ENCODE measurements at places on chromosomes 2 and 18. TPM values are rescaled to one million over a fixed set of nuclear protein-coding genes. Genes with fewer than 3 reads are reported as not detected.
A peak's percentile ranks its signal among the peaks of the same experiment; 100 is the strongest.

The PTPRM gene
- 27.9 TPM for total RNA-seq

The PSMA8 gene
- total RNA-seq, result not detected

GRCh38 chr18:53605198-53605597 lies 619.3 kb downstream of the MBD2 start:
- DNase-seq, result no peak

The AQP12A gene
- not detected for total RNA-seq

The EHBP1 gene
- 48.8 TPM for total RNA-seq

The RAPGEF4 gene
- total RNA-seq, result not detected

DNA sequence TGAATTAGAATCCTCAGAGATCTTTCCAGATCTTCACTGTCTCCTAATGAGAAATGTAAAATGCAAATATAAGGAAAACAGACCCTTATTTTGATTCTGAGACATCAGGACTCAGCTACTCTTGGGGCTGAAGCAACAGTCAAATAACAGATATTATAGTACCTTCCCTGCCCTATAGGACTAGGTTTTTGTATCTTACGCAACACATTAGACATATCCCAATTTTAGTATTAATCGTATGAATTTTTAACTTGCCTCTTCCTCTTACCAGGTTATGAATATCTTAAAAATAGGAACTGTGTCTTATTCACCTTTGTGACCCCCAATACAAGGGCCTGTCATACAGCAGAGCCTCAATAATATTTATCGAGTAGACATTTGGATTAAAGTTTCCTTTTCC lies 12.0 kb upstream of the SLC25A52 start:
- DNase-seq, result no peak

DNA sequence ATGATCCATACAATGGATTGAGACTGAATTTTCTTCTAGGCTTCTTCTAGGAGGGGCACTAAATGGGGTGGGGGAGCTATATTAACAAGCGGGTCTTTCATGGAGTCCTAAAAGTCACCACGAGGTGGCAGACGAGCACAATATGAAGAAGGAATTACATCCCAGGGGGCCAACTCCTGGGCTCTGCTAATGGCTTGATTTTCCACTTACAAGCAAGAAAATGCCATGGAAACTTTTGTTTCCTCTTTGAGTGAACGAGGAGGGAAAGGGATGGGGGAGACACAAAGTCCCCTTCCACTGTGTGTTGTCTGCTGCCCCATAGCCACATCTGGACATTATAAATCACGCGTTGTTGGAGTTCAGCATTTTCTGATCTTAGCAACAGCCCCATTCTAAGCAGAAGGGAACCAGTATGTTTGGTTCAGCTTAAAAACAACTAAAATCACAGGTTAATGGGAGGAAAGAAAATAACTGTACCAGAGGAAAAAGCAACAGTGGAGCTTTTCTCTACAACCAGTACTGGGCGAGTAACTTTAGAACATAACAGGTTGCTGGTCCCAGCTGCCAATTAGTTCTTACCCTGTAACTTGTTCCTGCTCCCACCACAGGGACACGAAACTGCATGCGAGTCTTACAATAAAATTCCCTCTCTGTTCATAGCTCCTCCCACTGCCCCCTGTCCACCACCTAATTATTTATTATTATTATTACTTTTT lies 285.0 kb upstream of the PARD3B start:
- peak; percentile 48 for DNase-seq

DNA sequence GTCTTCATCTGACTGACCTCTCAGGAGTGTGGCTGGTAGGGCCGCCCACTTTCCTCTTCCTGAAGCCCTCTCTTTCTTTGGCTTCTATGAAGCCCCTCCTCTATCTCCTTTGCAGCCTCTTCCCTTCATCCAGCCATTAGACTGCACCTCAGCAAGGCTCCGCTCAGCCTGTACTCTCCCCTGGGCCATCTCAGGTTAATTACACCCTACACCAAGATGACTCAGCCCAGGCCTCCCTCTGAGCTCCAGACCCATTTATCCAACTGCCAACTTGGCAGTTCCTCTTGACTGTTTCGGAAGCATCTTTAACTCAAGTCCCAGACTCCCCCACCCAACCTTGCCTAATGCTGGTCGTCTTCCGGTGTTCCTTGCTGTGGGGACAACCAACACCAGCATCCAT lies 5.8 kb upstream of the WNT6 start:
- DNase-seq, result no peak

DNA sequence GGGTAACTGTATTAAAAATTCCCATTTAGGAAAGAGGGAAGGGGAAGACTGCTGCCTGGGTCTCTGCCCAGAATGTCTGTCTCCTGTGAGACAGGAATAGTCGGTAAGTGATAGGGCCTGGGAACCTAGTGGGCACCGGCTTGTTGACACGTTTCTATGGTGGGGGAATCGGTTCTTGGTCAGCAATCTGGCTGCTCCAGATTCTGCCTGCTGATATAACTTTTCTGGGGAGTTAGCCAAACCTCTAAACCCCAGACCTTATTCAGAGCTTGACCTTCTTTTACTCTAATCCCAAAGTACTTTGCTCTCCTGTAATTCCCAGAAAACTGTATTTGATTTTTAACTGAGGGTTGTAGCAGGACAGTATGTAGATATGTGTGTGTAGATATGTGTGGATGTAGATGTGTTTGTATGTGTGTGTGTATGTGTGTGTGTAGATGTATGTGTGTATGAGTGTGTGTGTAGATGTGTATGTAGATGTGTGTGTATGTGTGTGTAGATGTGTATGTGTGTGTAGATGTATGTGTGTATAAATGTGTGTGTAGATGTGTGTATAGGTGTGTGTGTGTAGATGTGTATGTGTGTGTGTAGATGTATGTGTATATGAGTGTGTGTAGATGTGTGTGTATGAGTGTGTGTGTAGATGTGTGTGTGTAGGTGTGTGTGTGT lies 61.8 kb upstream of the TXNDC2 start:
- no peak for DNase-seq

GRCh38 chr2:85963068-85963467 lies 74.3 kb upstream of the ST3GAL5 start:
- DNase-seq, result no peak

DNA sequence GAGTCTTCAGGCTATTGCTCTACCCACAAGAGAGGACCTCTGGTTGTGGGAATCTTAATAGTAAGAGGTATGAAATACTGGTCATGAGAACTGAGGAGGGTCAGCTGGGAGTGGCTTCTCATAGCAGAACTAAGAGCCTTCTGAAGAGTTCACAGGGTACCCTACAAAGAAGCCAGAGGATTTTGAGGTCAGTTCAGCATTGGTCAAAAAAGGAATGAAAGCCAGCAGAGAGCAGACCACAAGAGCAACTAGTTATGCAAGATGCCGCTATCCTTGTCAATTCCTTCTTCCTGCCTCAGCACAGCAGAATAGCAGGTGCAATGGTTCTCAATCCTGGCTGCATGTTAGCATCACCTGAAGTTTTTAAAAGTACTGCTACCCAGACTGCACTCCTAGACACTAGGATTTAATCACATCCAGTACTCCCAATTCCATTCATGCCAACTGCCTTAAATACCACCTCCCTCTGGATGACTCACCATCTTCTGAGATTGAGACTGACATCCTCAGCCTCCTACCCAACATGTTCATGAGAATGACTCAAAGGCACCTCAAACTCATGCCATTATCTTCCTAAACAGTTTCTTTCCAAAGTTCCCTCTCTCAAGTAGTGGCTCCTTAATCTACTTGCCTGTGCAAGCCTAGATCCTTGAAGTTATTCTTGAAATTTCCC lies 81.0 kb upstream of the RBMS1 start:
- DNase-seq, result no peak

GRCh38 chr18:35141567-35142274 lies 99.1 kb upstream of the ZNF397 start:
- DNase-seq, result no peak

DNA sequence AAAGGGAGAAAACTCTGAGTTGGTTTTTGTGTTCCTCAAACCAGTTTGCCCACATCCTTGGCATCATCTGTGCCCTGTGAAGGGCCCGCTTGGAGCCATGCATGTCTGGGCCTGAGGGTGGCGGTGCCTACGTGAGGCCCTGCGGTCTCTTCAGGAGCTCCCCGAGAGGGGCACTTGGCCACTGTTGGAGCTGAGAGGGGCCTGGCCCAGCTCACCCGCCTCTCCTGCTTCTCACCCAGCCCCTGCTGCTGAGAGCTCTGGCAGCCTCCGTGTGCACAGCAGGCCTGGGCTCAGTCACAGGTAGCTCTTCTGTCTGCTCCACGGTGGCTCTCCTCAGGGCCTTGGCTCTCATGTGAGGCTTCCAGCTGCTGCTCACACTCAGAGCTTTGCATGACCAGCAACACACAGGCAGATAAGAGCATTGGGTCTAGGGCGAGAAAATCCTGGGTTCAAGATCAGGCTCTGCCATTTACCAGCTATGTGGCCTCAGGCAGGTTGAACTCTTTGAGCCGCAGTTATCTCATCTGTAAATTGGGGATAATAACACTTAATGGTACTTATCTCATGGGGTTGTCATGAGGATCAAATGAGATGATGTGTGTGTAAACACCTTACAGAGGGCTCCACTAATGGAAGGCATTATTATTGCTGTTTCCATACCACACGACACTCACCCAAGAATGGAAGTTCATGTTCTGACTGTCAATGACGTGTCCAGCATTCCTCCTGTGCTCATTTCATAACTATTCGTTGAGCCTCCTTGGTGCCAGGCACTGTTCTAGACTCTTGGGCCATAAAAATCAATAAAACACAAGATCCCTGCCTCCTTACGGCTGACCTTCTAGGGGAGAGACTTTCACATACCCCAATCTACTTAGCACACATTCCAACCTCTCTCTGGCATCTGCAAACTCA lies 41.6 kb upstream of the PLB1 start:
- DNase-seq, result no peak

DNA sequence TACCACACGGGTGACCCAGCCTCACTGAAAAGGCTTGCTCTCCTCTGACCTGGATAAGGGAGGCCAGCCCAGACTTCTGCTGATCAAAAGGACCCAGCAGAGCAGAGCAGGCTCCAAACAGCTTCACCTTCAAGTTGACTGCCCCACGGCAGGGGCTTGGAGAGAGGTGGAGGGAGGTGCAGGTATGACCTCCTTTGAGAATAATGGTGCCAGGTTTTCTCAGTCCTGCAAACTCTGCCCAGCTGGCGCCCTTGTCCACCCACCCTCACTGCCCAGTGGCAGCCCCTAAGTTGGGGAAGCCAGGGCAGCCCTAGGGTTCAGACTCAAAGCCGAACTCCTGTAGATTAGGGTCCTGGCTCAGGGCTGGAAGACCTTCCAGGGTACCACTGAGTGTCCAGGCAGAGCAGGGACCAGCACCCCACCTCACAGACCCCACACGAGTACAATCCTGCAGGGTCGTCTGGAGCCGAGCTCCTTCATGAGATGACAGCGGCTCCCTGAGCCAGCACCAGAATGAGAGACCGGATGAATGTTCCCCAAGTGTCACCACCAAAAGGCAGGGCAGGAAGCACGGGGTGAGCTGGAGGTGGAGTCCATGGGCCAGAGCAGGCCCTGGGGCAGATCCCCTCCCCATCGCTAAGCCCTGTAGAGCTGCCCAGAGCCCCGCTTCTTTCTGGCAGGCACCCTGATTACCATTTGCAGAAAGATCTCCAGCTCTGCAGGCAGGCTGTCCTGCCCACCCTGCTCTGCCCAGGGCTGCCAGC lies 3.6 kb upstream of the GPC1 start:
- peak; percentile 5 for DNase-seq

The CNDP1 gene
- not detected for total RNA-seq

DNA sequence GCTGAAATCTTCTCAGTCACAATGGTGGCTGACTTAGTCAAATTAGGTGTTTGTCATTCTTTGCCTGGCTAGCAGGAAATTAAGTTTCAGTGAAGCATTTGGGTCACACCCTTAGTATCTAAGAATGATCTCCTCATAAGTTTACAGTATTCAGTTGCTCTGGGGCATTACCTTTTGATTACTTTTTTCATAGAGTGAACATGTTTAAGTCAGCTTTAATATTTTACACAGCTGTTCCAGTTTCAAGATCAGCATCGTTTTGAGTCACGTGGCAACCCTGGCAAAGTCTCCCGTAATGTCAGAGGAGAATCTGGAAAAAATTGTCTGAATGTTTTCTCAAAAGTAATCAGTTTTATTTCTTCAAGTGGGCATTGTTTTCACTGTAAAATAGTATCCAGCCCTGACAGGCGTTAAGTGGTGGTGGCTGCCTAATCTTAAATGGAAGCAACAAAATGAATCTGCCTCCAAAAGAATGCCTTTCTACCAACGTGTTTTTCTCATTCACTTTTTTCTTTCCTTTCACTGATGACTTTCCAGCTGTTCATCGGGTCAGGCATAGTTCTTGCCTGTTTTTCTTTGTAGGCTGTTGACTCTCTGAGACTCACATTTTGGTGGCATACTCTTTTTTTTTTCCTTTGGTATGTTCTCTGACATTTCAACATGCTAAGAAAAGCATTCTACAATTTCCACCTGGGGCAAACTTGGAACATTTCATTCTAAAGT lies 319.6 kb upstream of the TCF4 start:
- no peak for DNase-seq

- no peak for DNase-seq
Observed at GRCh38 chr2:150618245-150618895, 130.9 kb upstream of the RND3 start.

The UGT1A8 gene
- total RNA-seq, result 15.1 TPM

The KCNIP3 gene
- total RNA-seq, result 4.0 TPM

- peak; percentile 16 for DNase-seq
Observed at GRCh38 chr2:72211350-72211749, 63.7 kb upstream of the CYP26B1 start.

DNA sequence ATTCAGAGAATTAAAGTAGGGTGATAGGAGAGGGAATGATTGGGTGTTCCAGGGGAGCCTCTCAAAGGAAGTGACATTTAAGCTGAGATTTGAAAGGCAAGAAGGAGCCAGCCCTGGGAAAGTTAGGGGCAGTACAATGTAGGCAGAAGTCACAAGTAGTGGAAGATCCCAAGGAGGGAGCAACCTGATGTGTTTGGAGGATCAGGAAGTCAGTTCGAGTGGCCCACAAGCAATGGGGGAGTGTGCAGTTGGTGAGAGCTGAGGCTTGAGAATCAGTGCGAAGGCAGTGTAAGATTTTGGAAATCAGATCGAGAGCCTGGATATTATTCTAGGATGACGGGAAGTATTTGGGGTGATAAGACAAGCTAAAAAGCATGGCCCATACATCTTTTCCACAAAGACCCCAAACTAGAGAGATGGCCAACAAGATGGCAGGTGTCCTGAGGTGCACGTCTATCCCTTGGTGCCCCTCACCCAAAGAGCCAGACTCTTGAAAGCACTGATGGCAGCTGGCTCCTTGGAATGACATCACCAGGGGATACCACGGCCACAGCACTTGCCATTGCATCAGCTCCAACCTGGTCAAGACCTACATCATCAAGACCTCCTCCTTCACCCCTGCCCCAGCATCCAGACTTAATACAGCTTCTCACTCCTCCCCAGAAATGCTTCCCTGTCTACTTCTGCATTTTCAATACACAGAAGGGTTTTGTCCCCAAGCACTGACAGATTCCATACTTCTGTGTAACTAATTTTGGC lies 127.3 kb downstream of the BCL2 start:
- DNase-seq, result no peak

The CDKL4 gene
- not detected for total RNA-seq

The ZNF519 gene
- 4.9 TPM for total RNA-seq

Data from transverse colon (tissue), 4 donors.